NCI-H1694 treated with DMSO at 0.1 percent for 48 hours (cell line): ENCODE measurements at places on chromosomes 13 and 19.
A peak's percentile ranks its signal among the peaks of the same experiment; 100 is the strongest.

DNA sequence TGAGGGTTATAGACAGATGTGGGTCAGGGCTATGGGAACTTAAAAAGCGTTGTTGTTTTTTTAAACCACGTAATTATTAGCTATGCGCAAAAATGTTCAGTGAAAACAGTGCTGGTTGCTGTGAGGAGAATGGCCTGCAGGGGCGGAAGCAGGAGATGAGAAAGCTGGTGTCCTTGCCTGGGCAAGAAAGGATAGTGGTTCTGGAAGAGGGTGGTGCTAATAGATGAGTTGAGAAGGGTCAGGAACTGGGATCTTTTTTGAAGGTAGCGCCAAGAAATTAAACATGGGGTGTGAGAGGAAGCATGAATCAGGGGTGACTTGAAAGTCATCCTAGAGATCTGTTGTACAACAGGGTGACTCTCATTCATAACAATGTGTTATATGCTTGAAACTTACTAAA lies 4.8 kb upstream of the SMG9 start:
- DNase-seq, result no peak

- DNase-seq, result no peak
Measured at GRCh38 chr13:111469916-111470506, 149.6 kb downstream of the TEX29 start.

GRCh38 chr19:38664503-38665211 lies 17.2 kb downstream of the ACTN4 start:
- no peak for DNase-seq

DNA sequence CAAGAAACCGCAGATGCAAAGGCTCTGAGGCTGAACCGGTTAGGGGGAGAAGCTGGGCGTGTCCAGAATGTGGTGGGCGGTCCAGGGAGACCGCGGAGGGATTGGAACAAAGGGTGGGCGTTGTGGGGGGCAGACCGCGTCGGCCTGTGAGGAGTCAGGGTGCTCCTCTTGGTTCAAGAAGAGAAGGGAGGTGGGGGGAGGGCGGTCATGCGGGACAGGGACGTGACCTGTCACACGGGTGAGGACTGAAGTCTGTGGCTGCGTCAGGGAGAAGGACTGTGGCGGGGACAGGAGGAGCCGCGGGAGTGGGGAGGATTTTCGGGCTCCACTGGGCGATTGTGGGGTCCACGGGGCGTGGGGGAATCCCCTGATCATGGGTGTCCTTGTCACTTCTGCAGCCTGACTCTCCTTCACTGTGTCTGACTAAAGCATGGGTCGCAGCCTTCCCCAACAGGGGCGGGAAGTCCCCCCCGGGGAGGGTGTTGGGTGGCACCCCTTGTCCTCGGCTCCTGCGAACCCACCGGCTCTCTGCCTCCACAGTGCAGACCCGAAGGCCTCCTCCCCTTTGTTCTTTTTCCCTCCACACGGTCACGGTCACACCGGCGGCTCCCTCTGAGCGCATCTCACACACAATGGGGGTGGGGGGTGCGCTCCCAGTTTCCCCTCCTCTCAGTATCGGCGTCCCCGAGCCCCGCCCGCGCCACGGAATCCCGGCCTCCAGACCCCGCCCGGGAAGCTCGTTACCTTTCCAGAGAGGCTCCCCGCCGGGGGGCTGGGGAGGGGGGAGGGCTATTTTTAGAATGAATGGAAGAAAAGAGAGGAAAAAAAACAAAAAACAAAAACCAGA lies 16.4 kb upstream of the KCNN1 start:
- peak; percentile 10 for DNase-seq

- peak; percentile 5 for DNase-seq
Measured at GRCh38 chr13:38264363-38265131, 85.1 kb upstream of the UFM1 start.

GRCh38 chr19:10286803-10287737 lies at the start of gene ICAM4:
Gene ICAM4 (plus strand): TSS chr19:10286955. CDS start chr19:10287013, 58 bp downstream.
- DNase-seq, result peak; percentile 4

GRCh38 chr19:5676105-5676771 lies 4.1 kb downstream of the MICOS13 start:
- DNase-seq, result no peak

DNA sequence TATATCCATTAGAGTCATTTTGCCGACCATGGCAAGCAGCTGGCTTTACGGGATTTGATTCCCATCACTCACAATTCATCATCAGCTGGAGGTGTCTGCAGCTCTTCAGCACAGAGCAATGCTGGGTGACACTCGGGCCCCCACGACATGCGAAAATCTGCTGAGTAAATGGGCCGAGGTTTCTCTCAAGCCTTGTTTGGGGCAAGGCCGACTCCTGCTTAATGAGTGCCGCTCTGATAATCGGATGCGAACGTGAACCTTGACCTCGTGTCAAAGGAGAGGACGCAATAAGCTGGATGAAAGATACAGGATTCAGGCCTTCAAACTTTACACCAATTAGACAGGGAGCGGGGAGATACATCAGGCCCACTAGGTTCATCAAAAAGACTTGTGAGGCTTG lies 65.2 kb downstream of the GGACT start:
- DNase-seq, result peak; percentile 92

DNA sequence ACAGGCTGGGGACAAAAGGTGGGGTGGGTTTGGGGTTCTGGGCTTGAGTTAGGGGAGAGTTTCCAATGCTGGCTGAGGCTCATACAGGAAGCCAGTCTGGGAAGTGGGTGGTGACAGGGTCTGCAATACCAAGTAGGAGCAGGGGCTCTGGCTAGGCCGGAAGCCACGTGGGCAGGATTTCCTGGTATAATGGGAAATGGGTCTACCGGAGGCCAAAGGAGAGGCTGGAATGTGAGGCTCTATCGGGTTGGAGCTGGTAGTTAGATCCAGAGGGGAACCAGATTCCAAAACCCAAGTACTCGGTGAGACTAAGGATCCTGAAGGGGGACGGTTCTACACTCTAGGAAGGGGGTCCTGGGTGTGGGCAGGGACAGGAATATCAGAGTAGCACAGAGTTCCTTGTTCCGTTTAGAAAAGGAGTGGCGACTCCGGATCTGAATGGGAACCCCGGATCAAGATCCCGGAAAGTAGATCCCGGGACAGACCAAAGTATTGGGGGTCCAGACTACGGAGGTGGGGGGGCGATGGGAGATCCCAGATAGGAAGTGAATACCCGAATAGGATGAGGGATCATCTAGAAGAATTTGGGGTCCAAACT lies 802 bp downstream of the CDC37 start:
- DNase-seq, result no peak

- no peak for DNase-seq
Measured at GRCh38 chr13:57899096-57899495, 267.6 kb downstream of the PCDH17 start.

- DNase-seq, result no peak
Measured at GRCh38 chr13:95480791-95481780, 71.4 kb upstream of the CLDN10 start.

DNA sequence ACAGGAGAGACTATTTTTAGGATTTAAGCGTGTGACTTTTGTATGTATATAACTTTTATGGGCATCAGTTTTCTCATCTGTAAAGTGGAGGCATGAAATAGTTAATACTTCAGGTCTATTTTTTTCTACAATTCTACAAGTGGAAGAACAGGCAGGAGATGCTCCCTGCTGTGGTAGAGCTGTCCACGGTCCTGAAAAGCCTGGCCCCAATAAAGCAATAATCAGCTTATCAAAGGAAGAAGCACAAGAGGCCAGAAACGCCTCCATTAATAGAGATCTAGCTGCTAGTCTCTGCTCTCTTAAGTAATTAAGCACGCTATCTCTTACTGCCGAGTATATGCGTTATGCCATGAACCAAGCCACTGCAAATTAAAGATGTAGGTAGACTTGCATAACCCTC lies 28.0 kb upstream of the WASF3 start:
- DNase-seq, result no peak

DNA sequence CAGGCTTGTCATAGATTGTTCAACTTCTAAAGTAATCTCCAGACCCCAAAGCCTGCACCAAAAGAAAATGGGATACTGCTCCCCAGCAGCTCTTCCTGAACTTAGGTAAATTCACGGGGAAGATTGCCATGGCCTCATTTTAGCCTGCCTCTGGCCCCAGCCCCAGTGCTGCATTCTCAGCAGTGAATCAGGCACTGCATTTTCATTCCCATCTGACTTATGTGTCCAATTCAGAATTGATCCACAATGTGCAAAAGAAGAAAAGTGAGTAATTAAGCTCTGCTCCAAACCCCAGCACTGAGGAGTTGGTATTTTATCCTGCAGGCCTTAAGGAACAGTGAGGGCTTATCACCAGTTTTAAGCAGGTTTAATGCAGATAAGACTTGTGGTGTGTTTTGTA lies 176.4 kb downstream of the KCTD12 start:
- DNase-seq, result no peak

GRCh38 chr19:39708594-39708993 lies 4.3 kb downstream of the LGALS14 start:
- DNase-seq, result no peak

DNA sequence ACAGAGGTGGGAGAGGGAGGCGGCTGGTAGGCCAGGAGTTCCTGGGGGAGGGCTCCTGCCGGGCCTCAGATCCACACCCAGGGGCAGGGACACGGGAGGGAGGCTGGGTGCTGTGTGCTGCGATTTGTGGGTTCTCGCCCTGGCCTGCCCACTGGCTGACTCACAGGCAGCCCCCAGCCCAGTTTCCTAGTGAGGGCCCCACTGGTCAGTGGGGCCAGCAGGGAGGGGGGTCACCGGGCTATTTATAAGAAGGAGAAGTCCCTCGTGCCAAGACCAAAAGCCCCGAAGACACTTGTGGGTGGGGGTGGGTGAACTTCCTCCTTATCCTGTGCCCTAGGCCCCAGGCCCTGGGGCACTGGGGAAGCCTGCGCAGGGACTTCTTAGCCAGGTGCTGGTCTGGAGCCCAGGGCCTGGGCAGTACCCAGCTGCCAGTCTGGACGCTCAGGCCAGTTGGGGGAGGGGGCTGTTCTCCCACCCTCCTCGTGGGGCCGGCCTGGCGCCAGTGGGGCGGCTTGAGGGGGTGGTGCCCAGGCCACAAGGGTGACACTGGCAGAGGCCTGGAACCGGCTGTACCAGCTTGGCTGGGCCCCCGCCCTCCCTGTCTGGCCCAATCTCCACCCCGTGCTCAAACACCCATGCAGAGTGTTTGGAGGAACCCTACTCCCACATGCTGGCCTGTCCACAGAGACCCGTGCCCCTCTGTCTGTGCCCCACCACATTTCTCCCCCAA lies 5.0 kb upstream of the JUNB start:
- no peak for DNase-seq

GRCh38 chr13:113359571-113359970 lies 4.4 kb downstream of the GRTP1 start:
- no peak for DNase-seq

DNA sequence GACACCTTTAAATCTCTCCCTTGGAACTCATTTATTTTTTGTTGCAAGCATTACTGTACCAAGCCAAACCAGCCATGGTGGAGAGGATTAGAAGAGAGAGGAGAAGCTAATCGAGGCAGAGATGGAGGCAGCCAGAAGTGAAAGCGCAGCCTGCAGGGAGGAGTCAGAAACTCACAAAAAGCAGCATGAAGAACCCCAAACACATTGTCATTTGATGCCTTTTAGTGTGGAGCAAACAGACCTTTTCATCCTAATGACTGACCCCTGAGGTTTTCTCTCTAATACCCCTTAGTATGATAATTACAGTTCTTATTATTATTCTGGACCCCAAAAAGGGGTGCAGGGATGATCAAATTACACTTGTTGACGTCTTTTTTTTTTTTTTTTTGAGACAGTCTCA lies 62.5 kb downstream of the TNFRSF19 start:
- no peak for DNase-seq

DNA sequence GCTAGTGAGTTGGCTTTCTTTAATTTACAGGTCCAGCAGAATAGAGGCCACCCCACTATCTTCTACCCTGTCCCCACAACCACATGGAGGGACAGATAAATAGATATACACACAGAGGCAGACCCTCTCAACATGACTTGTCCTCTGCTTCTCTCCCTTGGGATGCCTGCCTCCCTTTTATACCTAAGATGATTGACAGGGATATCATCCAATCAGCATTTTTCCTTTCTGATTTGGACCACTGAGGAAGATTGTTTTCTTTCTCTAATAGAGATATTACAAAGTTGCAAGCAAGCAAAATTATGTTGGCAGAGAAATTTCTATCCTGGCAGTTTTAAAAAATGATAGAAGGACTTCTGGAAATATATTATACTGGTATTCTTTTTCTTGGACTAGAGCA lies 35.8 kb downstream of the STOML3 start:
- DNase-seq, result no peak

GRCh38 chr19:13917888-13918406 lies 11.9 kb downstream of the CC2D1A start:
- no peak for DNase-seq
